Fibroblast of lung (primary cell): ENCODE measurements at places on chromosomes 5 and 9.

GRCh38 chr5:171494452-171495121 is 75.1 kb downstream of the FGF18 start:
- DNase-seq, result peak; percentile 81

GRCh38 chr5:102314328-102314727 is 18.2 kb upstream of the SLCO4C1 start:
- DNase-seq, result no peak

DNA sequence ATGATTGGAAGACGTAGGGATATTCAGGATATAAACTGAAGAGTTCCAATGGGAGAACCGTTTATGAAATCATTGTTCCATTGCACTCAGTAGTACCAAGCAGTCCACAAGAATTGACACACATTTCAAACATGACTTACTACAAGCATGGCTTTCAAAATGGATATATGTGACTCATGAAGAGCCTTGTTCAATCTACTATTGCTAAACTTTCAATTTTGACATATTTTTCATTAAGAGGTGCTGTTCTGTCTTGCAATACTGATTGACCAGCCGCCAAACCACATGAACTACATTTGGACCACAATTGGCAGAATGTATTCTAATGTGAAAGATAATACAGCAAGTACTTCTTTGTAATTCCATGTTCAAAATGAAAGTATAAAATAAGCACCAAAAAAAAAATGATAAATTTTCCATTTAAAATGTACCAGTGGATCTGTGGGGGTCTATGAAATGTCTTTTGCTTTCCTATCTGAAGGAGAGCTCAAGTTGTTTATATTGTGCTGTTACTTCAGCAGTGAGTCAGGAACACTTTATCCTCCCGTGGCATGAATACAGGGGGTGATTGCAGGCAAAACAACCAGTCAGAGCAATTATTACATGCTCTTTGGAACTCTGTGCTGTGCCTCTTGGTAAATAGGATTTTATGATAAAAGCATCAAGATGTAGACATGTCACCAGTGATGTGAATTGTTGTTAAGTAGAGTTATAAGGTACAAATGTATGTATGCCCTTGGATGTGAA is 366.0 kb downstream of the ARRDC3 start:
- DNase-seq, result peak; percentile 48

DNA sequence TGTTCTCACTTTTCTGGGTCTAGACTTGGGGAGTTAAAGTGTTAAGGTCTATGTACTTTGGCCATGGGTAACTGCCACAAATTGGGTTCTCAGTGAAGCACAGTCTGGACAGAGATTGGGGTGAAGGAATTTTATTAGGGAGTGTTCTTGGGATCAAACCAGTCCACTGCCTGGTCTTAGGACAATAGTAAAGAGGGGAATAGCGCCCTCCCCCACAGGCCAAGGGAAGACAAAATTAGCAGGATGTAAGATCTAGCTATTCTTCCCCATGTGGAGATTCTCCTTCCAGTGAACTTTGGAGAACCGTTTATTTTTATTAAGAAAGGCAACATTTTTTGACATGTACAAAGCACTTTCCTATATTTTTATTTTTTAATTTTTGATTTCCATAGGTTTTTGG is 18.4 kb upstream of the RIC1 start:
- DNase-seq, result no peak

DNA sequence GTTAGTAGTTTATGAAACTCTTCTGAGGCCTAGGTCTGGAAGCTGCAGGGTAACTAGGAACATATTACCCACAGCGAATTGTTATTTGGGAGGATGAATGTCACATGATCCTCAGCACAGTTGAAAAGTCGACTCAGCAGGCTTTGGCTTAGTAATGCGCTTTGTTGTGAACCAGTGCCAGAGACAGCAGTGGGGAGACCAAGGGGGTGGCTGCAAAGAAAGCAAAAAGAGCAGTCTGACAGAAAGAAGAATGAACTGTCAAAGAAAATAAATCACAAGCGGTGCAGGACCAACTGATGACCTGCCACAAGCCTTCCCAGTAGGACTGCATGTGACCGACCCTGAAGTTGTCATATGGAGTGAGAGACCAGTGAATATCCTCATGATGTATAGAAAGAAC is 170.0 kb downstream of the CCDC171 start:
- peak; percentile 62 for DNase-seq

- no peak for DNase-seq
Measured at GRCh38 chr5:53878015-53878414, 317.6 kb downstream of the NDUFS4 start.

- peak; percentile 82 for DNase-seq
Measured at GRCh38 chr5:72366324-72366976, 46.3 kb downstream of the PTCD2 start.

DNA sequence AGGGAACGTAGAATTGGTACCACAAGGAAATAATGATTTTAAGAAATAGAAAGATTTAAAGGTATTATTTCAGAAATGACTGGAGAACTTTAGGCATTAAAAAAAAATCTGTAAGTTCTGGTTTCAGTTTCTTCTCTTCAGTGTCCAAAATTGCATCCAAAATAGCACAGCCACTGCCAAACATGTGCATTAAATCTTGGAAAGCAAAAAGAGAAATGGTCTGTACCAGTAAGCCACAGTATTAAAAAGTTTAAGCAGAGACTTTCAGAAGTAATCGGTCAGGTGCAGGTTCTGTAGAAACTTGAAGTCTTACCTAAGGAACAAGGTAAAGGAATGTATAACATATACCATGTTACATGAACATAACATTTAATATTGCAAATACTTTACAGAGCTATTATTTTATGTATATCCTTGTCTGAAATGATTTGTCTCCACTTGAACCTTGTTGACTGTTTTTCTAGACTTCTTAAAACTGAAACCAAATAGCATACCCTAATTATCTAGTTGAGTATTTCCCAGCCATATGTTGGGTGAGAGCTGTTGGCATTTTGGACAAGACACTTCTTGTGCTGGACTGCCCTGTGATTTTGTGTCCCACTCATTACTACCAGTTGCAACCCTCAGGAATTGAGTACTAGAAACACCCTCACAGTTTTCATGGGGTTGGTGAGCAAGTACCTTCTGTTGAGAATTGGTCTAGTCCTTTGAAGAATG is 32.1 kb downstream of the NIPBL start:
- no peak for DNase-seq

GRCh38 chr9:97501177-97501971 is at the start of gene TMOD1:
Gene TMOD1 (plus strand): TSS chr9:97501666. CDS start chr9:97524189, 22,523 bp downstream.
- DNase-seq, result peak; percentile 39

DNA sequence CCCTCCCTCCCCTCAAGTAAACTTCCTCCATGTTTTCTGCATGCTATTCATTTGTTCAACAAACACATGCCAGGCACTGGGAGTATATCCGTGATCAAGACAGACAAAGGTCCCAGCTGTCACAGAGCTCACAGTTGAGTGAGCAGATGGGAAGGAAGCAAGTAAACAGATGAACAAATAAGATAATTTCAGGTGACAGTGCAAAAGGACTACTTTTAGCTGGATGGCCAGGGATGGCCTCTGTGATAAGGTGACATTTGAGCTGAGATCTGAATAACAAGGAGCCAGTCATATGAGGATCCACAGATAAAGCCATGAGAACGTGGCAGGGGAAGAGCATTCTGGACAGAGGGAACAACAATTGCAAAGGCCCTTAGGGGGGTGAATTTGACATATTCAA is 121.7 kb upstream of the RAD23B start:
- DNase-seq, result no peak
